ENCODE measurements at places on chromosomes 6 and 20. TPM values are rescaled to one million over a fixed set of nuclear protein-coding genes. Genes with fewer than 3 reads are reported as not detected.
A peak's percentile ranks its signal among the peaks of the same experiment; 100 is the strongest.

GRCh38 chr20:23727016-23727415 lies 23.7 kb downstream of the CST1 start:
- no peak for DNase-seq

DNA sequence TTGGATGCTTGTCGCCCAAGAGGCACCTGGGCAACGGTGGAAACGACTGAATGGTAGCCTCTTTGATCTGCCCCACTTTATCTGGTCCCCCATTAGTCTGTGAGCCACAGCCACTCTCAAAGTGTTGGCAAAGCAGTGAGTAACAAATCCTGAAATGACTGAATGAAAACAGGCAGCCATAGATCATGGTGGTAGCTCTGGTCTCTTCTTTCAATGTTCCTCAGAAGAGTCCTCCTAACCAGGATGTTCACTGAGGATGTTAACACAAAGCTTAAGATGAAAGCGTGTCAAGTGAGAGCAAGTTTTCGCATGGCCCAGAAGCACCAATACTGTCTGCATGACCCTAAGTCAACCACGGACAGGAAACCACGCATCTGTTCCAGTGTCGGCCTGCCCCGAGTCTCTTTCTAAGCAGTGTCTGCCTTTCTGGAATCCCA lies 107.3 kb downstream of the IRF4 start:
- peak; percentile 69 for DNase-seq

DNA sequence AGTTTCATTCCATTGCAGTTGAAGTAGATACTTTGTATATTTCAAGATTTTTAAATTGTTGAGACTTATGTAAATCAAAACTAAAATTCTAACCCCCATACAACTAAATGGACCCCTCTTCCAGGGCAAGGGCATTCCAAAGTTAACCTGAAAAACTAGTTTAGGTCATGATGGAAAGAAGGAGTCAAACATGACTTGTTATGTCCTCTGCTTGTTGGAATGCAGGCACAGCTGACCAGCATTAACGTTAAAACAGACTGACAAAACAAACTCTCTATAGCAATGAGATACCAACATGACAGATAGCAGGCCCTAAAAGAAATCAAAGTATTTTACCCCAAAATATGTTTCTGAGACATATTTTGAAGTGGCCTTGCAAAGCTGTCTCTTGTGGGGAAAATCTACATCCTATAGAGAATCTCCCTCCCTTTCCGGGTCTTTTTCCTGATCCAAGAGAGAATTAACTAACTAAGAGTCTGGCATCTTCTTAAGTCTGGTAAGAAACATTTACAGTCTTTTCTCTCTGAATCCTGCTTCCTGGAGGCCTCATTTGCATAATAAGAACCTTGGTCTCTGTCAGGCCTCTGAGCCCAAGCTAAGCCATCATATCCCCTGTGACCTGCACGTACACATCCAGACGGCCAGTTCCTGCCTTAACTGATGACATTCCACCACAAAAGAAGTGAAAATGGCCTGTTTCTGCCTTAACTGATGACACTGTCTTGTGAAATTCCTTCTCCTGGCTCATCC lies 124.3 kb upstream of the ATXN1 start:
- no peak for DNase-seq

Gene MYL9
- 0.42 TPM for total RNA-seq

GRCh38 chr6:4880363-4880762 lies 104.2 kb downstream of the CDYL start:
- DNase-seq = no peak

DNA sequence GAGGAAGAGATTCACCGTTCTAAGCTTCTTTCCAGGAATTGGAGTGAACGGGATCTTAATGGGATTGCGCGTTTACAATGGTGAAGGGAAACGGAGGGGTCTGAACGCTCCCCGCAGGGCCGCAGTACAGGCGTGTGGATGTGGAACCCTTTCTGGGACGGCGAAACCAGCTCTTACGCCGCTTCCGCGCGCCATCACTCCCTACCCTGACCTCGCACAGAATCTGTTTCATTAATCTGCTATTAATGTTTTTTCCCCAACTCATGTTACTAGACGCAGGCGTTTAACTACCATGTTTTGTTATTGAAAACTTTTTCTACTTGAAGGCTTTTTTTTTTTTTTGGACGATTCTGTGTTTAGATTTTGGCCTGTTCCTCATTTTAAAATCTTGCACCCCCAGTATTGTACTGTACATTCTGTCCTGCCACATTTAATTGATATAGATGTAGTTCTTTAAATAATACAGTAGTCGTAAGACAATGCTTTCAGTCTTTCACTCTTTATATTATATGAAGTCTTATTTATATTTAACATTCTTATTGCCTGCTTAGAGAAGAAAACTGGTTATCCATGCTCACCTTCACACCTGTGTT lies 696 bp upstream of the SUPT3H start:
- DNase-seq = peak; percentile 25

Gene ZC2HC1B
- total RNA-seq = not detected

GRCh38 chr6:151018046-151018445 lies 152.5 kb downstream of the MTHFD1L start:
- no peak for DNase-seq

Gene SLC16A10
- 3.2 TPM for total RNA-seq

GRCh38 chr6:134047124-134047523 lies 5.3 kb downstream of the SLC2A12 start:
- no peak for DNase-seq

- no peak for DNase-seq
These were observed 152.3 kb upstream of the BEND6 start for GRCh38 chr6:56802584-56802983.

DNA sequence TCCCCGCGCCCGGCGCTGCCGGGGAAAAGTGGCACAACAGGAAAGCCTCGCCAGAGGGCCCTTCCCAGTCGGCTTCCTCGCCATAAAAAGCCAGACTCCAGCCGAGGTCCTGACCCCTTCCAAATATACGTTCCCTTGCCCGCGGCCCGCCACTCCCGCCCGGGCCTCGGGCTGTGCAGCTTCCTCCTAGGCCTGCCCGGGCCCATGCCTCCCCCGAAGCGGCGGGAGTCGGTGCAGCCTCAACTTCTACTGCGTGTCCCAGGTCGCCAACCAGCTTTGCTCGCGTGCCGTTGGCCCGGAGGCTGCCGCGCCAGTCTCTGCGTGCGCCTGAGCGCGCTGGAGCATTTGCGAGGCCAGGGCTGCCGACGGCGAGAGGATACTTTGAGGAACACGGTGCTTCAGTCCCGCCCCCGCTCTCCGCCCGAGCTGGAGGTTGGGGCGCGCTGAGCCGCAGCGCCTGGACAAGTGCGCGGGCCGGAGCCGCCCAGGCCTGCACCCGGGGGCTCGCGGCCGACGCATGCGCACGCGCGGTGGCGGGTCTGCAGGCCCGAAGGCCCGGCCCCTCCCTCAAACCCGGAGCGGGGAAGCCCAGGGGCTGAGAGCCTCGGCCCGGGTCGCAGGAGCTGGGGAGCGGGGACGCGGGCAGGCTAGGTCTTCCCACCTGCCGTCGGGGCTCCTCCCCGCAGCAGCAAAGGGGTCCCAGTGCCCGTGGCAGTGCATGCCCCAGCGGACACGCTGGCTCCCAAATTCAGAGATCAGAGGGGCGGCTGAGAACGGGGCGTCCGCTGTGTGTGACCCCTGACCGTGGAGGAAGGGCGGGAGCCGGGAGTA lies 10.2 kb downstream of the FOXC1 start:
- DNase-seq = no peak

Gene CNR1
- not detected for total RNA-seq

DNA sequence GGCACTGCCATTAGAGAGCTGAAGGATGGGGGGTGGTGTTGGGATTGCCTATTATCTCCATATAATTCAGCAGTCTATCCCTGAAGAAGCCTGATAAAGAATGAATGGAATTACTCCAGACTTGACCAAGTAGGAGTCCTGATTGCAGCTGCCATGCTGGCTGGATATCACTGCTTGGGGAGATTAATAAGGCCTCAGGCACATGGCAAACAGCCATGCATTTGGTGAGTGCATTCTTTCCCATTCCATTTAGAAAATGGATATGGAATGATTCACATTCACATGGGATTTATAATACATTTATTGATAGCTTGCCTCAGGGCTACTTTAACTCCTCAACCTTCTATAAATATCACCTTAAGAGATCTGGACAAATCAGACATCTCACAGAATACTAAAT lies 49.6 kb upstream of the HLA-A start:
- no peak for DNase-seq

DNA sequence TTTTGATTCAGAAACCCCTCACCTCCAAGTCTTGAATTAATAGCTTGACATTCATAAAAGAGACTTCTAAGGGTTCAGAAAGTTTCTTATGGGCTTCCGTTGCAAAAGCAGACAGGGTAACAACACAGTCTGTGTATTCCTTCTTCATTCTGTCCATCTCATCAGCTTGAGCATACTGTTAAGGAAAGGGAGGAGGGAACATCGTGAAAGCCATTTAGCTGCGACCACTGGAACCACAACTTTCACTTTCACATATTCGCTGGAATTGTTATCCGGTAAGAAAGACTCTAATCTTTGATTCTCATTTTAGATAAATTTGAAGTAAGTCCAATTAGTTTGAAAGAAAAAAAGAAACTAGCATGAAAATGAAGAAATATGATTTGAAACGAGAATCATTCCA lies 174.4 kb downstream of the SYNE1 start:
- no peak for DNase-seq
